T-helper 1 cell (primary cell): ENCODE measurements at places on chromosomes 4 and X.

DNA sequence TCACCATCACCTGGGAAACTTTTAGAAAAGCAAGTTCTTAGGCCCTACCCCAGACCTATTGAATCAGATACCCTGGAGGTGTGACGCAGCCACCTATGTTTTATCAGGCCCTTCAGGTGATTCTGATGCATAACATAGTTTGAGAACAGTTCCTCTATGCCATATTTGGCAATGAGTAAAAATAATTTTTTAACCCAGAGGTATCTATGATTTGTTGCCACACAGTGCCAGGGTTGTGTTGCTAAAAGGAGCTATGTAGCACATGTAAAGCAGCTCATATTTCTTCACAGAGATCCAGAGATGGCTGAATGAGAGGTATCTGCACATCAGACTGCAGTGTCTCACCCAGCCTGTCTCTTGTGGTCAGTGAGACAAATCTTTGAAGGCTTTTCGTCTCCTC lies 85.3 kb downstream of the PTPN13 start:
- DNase-seq: no peak

- no peak for DNase-seq
Measured at GRCh38 chr4:106951891-106952290, 84.2 kb downstream of the DKK2 start.

- DNase-seq: no peak
Measured at GRCh38 chr4:89769856-89770255, 67.1 kb downstream of the SNCA start.

GRCh38 chrX:3807906-3808305 lies 94.5 kb upstream of the PRKX start:
- no peak for DNase-seq

GRCh38 chr4:61924131-61924530 lies 724.0 kb downstream of the ADGRL3 start:
- DNase-seq: no peak

GRCh38 chr4:67883458-67883857 lies 344 bp downstream of the TMPRSS11D start:
- DNase-seq: no peak

- no peak for DNase-seq
Measured at GRCh38 chrX:130224810-130225209, 43.9 kb downstream of the ZNF280C start.

- DNase-seq: no peak
Measured at GRCh38 chr4:100075486-100076270, 114.6 kb downstream of the DDIT4L start.

DNA sequence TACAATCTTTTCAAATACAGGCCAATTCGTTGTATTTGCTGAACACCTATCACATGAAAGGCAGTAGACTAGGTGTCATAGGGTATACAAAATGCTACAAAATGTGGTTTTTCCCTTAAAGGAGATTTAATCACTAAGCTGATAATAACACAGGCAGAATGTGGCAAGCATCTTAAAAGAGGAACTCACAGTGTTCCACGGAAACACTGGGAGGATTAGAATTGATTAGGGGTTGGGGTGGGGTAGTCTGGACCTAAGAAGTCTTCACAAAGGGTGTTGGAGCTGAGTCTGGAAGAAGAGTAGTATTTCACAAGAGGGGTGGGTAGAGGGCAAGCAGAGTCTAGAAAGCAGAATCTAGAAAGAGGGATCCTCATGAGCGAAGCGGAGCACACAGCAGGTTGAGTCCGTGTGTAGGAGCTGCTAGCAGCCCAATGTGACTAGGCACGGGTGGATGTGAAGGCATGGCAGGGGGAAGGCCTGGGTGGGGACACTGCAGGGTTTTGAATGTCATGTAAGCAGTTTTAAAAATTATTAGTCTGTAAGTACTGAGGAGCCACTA lies 123.6 kb downstream of the MGST2 start:
- DNase-seq: no peak

DNA sequence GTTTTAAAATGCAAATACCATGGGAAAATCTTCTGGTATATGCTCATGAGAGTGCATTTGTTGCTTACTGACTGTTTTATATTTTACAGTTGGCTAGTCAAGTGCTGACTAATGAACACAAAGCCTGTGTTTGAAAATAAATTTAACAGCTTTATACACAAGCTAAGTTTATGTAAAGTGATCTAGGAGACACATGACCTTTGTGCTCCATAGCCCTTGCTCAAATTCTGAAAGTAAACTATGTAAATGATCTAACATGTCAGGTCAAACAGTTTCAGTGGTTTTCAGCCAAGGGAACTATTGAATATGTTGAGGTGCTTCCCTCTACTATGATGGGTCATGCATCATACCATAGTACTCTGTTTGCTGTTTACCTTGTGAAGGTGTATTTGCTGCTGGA lies 36.7 kb downstream of the DIAPH2 start:
- DNase-seq: no peak

DNA sequence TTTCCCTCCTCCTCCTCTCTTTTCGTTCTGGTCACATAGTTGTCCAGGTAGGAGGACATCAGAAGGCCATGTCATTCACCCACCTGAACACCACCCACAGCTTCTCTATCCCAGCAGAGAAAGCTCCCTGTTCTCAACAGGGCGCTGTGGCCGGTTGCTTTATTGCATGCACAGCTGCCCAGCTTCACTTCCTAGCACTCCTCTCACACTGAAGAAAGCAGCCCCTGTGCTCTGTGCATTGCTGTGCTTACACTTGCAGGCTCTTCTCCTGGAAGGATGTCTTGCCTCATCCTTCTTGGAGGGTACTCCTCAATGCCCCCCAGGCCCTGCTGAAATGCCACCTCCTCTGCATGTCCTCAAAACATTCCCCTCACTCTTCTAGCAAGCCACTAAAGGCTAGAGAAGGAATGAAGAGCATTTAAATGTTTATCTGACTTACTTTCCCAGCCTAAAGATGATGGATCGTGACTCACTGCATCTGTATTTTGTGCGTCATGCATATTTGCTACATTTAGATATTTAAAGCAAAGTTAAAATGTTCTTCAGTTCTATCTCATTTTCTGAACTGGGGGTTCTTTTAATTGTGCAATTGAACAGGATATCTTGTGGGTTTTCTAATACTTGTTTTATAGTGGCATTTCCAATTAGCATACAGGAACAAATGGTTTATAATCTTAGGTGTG lies 186.4 kb upstream of the PUDP start:
- DNase-seq: no peak

DNA sequence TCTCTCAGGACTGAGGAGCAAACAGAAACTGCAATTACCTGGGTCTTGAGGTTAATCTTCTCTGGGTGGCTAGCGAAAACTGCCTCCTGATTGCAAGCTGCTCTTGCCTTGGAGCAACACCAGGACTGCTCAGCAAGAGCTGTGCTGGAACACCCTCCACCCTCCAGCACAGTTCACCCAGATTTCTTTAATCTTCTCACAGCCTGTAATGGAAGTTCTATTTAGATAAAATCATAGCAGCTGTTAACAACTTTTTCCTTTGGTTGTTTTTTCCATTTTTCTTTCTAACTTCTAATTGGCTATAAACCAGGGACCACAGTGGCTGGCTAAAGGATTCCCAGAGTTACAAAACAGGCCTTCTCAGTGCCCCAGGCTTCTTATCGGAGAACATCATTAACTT lies 36.3 kb downstream of the OPHN1 start:
- no peak for DNase-seq

DNA sequence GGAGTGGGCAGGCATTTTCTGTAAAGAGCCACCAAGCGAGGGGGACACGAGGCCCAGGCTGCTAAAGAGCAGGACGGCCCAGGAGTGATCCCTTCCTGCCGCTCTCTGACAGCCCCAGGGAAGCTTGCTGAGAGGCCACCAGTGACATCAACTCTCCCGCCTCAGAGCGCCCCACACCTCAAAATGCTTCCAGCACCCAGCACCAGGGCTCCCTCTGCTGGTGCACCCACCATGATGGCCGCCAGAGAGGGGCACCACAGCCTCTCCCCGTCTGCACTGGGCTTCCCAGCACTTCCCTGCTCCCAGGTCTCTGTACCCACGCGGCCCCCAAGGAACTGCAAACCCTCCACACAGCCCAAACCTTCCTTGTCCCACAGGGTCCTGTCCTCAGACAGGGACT lies 40.4 kb downstream of the GAK start:
- DNase-seq: no peak

DNA sequence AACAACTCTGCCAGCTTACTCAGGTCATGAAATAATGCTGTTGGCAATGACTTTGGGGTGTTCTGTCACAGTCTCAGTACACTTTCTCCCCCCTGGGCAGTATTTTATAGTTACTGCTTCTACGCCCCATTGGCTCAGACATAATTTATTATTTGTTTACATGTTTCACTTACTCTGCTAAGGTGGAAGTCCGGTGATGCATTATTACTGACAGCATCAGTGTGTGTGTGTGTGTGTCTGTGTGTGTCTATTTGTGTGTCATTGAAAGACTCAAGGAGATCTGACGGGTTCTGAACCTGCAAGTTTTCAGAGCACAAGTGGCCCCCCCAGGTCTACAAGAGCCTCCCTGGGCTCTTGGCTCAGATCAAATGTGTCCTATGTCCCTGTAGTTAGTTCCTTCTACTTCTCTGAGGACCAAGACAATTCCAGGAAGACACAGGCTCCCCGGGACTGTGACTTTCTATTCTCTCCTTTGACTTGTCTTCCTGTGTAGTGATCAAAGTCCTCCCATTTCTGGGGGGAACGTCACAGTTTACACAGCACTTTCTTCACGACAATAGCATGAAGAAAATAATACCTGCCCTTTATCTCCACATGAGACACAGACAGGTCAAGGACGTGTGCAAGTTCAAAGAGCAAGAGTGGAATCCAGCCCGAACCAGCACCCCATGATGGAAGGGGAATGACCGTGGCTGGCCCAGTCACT lies 283.7 kb upstream of the GATB start:
- no peak for DNase-seq

- no peak for DNase-seq
Measured at GRCh38 chr4:6044805-6045204, 26.6 kb upstream of the C4orf50 start.
